ENCODE measurements at places on chromosomes 7 and 10.

DNA sequence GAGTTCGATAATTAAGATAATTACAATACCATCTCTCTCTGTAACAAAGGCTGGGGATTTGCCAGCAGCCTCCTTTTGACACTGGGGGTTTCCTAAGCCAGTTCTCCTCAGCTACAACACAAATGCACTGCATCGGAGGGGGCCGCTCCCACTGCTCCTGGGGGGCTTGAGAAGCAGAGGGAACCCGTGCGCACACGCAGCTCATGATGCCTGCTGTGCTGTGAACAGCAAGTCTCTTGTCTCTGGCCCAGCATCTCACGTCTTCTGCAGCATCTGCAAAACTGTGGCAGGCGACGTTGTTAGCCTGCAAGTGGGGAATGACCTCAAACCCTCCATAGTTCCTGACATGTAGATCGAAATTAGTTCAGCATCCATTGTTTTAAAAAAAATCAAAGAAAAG, 5.5 kb downstream of the VIPR2 start:
- no peak for DNase-seq

DNA sequence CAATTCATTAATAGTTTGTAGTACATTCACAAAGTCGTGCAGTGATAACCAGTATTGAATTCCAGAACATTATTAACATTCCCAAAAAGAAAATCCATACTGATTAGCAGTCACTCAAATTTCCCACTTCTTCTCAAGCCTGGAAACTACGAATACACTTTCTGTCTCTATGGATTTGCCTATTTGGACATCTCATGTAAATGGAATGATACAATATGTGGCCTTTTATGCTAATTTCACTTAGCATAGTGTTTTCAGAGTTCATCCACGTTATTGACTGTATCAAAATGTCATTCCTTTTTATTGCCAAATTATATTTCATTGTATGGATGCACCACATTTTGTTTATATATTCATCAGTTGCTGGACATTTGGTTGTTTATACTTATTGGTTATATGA, 78.8 kb downstream of the STK31 start:
- no peak for DNase-seq

DNA sequence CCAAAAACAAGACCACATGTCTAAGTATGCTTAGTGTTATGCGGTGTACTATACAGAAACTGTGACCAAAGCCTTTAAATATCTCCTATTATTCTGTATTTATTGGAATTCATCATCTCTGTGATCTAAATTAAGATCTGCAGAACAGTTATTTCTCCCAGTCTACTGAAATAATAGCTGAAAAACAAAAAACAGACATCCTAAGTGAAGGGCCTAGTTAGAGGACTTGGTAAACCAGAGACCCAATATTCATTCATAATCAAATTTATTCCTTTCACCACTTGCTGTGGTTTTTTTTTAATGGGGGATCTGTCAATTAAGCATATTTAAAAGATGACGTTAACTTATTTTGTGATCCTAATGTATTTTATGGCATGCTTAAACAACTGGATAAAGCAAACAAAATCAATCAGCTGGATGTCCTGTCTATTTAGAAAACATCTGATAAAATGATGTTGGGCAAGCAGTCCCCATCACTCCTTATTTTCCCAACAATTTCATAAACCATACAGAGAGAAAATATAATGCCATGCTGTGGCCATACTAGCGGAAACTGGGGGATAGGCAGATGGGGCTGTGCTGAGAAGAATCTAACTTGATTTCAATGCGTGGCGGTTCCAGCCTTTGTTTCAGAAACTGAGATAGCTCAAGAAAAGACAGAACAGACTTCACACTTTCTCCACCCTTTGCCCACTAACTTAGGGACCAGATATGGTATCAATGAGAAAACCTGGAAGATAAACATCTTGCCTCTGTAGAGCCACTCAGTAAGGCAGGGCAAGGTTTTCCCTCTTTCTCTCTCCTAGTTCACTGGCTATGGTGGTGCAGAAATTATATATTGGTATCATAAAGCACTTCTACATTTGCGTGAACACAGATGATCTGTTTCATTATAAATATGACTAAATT, 32.9 kb downstream of the ICA1 start:
- DNase-seq = no peak

GRCh38 chr7:73830681-73831583, at the start of gene CLDN4:
CLDN4 (plus strand) TSS chr7:73830996; CDS start chr7:73831202, 206 bp downstream.
- DNase-seq = no peak

DNA sequence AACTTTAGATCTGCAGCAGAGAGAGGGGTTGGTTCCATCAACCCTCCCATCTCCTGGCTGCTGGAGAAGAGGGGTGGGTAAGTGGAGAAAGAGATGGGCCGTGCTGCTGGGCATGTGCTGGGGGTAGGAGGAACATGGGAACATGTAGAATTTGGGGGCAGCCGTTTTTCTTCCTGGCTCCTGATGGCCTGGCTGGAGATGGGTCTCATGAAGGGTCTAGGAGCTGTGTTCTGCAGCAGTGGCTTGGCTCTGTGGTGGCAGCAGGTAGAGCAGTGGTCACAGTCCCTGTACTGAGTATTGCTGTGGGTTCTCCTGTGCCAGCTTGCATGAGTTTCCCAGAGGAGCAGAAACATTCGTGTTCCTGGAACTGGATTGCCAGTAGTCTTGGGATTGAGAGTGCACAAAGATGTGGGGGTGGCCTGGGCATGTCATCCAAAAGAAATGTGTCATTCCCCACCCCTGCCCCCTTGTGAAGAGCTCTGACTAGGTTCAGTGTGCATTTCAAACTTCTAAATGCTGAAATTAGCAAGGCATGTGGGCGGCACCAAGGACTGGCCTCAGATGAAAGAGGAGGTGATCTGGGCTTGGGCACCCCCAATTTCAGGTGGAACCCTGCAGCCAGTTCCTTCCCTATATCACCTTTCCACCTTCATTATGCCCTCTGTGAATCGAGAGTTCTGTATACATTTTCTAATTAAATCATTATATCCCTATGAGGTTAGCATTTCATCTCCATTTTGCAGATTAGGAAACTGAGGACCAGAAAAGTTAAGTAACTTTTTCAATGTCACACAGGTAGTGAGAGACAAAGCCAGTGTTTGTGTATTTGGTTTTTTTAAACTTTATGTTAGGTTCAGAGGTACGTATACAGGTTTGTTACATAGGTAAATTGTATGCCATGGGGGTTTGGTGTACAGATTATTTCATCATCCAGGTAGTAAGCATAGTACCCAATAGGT, 2.1 kb downstream of the CHST3 start:
- DNase-seq = no peak

DNA sequence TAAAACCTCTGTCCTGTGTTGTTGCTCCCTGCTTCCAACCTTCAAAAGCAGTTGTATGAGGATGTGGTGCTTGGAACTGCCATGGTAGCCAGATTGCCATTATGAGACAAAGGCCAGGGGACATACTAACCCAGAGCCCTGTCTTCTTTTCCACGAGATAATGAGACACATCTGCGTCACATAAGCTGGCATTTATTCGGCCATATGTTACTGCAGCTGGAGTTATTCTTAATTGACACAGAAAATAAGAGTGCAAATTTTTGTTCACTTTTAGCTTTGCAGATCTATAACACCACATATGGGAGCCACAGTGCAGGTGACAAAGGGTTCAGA, 15.5 kb upstream of the PDLIM1 start:
- DNase-seq = no peak

- no peak for DNase-seq
Observed at GRCh38 chr7:149624006-149624405, 126.4 kb upstream of the ZNF746 start.

- DNase-seq = no peak
Observed at GRCh38 chr10:57785068-57785467, 482.6 kb downstream of the IPMK start.

DNA sequence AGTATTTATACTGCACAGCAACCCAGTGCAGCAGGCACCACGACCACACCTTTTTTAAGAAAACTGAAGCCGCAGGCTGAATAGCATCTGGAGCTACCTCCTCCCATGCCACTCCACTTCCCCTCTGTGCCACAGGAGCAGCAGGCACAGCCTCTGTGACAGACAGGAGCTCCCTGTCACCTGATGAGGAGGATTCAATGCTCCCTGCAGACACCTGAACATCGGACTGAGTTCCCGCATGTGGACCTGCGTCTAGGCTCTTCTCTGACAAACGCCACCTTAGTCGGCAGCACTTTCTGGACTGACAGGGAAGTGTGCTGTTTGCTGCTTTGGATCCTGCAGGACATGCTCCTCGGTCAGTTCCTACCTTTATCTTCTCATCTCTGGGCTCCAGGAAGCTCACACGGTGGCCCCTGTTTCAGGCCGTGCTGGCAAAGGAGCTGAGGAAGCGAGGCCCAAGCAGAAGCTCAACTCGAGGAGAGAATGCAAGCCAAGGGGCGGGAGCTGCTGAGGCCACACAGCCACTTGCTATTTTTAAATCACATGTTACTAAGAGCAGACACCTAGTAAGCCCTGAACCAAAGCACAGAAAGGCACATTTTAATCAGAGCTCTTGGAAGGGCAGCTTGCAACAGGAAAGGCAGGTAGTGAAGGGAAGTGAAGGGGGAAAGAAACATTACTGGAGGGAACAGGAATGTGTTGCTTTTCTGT, 56.6 kb downstream of the VOPP1 start:
- no peak for DNase-seq

DNA sequence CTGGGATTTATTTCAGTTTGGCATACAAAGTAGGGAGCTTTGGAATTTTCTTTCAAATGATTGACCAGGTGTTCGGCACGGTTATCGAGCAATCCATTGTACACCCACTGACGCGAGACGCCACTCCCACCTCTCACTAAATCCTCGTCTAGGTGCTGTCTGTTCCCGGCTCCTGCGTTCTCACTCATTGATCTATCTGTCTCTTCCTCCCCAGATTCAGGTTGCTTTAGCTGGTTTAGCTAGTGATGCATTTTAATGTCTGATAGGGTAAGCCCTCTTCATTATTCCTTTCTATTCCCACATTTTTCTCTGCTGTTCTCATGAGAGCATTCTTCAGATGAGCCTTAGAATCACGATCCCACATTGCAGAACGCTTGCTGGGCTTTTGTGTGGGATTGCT, 91.7 kb downstream of the ELFN1 start:
- DNase-seq = no peak

DNA sequence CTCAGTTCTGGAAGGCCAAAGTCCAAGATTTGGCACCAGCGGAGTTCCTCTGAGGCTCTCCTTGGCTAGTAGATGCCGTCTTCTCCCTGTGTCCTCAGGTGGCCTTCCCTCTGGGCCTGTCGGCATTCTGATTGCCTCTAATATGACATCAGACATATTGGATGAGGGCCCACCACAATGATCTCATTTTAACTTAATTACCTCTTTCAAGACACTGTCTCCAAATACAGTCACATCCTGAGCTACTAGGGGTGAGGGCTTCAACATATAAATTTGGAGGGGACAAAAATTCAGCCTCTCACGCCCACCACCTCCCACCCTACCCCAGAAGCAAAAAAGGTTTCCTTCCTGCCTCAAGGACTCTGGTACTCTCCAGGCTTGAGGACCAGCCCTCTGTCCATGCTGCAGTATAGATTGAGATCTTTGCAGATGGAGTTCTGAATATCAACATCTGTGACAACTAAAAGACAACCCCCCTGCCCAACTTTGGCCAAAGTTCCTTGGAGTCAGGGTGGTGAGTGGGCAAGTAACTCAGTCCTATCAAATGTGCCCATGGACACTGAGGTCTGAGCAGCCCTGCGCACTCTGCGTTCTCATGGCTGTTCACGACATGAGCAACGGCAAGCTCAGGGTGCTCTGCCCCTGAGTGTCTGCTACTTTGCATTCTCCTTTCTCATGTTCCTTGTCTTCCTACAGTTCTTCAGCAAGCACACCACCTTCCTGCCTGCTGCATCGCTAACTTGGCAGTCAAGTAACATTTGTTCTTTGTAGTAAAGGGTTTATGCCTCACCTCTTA, 11.5 kb downstream of the TMEM176B start:
- no peak for DNase-seq

DNA sequence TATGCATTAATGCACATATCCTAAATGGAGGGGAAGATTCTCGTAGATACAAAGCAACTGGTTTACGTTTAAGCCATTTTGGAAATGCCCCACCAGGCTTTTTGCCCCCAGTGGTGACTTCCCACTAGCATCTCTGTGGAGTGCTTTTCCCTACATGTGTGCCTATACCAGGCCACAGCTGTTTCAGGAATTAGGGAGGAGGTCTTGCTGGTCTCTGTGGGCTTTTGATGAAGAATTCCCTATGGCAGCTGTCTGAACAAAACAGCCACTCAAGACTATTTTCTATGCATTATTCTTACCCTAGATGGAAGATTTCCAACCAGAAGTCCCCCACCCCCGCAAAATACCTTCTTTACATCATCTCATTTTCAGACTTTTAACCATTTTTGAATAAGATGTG, 52.0 kb upstream of the NMT2 start:
- no peak for DNase-seq

- DNase-seq = no peak
Observed at GRCh38 chr7:129208667-129209066, 16.2 kb upstream of the AHCYL2 start.

DNA sequence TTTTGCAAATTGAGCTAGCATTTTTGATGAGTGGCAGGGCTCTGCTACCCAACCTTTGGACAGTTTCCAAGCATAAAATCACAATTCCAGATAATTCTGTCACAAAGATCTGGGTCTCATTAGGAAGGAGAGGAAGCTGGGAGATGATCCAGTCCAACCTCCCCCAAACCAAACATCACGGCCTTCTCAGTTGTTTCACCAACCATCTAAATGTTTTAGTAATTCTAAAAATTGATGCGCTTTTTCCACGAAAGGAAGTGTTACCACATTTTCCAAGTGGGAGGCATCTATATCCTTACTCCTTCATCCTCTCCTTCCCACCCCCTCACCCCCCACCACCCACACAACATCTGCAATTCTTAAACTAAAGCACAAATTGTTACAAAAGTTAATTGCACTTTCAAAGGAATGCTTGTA, 108.3 kb downstream of the EGFR start:
- no peak for DNase-seq

- no peak for DNase-seq
Observed at GRCh38 chr7:143199040-143199439, 15.8 kb downstream of the TAS2R39 start.

GRCh38 chr7:85498031-85498430, 311.2 kb upstream of the SEMA3D start:
- no peak for DNase-seq

DNA sequence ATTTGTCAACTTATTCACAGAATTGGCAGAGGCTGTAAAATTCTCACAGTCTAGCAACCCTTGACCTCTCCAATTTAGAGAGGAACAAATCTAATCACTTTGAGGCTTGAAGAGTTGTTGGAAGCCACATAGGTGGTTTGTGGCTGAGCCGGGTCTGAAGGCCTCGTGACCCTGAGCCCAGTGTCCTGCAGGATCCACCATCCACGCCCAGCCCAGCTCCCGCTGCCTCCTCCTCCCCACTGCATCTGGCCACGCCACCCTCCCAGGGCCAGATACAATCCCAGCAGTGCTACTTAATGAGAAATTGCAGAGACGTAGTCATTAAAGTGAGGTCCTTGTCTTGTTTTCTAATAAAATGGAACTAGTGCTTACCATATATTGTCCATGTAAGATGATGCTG, 81.4 kb upstream of the SHH start:
- no peak for DNase-seq

DNA sequence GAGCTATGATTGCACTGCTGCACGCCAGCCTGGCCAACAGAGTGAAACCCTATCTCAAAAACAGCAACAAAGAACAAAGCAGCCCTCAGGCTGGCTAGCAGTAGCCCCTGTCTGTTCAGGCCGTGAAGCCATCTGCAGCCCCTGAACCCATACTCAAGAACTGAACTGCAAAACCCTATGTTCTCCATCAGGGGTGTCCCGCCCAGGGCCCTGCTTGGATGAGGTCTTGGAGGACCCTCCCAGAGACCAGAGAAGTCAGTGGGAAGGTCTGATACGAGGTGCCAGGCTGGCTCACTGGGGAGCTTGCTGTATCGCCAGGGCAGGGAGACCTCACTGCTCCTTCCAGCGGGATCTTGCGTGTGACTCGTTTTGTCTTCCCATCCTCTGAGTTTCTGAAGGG, 39.3 kb downstream of the RBM17 start:
- DNase-seq = no peak
